ENCODE measurements at places on chromosomes 16 and 17. TPM values are rescaled to one million over a fixed set of nuclear protein-coding genes. Genes with fewer than 3 reads are reported as not detected.

- no peaks in the 10 kb centered on the region for H3K36me3 ChIP-seq
- H3K4me3 ChIP-seq, result no peak overlapping the region
- H3K4me1 ChIP-seq, result no peaks in the 10 kb centered on the region
- no peaks in the 10 kb centered on the region for H3K27me3 ChIP-seq
- no peak for DNase-seq
These were observed 35.7 kb upstream of the SSTR5 start for GRCh38 chr16:1036726-1037393.

GRCh38 chr16:76963614-76964315 is 227.2 kb upstream of the MON1B start:
- H3K4me3 ChIP-seq, result no peak overlapping the region
- H3K36me3 ChIP-seq, result 0 out of 2 replicates have a peak, but pooled peaks cover 14% of the 10 kb centered on the region
- H3K27ac ChIP-seq, result no peak overlapping the region
- no peaks in the 10 kb centered on the region for H3K4me1 ChIP-seq
- H3K27me3 ChIP-seq, result peaks cover 2% of the 10 kb centered on the region

DNA sequence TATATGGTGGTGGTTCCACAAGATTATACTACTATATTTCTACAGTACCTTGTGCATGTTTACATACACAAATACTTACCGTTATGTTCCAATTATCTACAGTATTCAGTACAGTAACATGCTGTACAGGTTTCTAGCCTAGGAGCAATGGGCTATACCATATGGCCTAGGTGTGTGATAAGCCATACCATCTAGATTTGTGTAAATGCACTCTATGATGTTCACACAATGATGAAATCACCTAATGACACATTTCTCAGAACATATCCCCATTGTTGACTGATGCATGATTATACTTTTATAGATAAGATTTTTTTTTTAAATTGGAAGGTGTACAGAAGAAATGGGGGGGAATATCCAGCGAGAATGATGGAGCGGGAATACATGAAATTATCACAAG is 123.0 kb upstream of the TOB1 start:
- H3K4me3 ChIP-seq, result no peak overlapping the region
- H3K27me3 ChIP-seq, result no peaks in the 10 kb centered on the region
- DNase-seq, result no peak

DNA sequence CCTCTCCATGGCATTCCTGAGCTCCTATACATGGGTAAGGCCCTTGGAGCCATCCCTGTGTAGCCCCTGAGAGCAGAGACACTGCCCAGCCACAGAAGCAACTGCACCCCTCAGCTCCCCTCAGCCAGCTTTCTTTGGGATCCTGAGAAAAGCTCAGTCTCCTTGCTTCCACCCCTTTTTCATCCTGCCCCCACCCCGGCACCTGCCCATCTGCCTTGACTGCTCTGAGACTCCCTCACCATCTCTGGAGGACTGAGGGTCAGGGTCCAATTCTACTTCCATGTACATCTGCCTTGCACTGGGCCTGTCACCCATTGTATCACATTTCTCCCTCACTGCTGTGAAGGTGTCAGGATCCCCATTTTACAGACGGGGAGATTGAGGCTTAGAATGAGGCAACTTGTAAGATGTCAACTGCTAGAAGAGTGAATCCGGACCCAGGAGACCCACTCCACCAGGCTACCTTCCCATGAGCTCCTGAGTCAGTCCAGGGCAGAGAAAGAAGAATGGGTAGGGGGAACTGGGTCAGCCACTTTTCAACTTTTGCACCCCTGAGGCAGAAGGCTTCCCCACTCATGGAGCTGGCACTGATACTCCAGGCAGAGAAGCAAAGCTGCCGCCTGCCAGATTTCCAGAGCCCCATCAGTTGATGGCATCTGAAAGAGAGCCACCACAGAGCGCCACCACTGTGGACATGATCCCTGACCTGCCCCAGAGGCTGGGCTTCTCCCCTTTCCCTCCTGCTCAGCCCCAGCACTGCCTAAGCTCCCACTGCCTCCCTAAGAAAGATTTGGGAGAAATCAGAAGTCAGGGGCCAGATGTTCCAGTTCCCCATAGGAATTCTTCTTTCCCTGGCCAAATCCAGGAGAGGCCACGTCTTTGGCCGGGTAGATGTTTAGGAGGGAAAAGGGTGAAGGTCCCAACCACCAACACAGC is 135.4 kb downstream of the TMEM132E start:
- H3K27me3 ChIP-seq, result no peaks in the 10 kb centered on the region
- no peak overlapping the region for H3K27ac ChIP-seq

GRCh38 chr17:65925606-65926307 is 266.2 kb downstream of the CEP112 start:
- H3K27me3 ChIP-seq, result no peaks in the 10 kb centered on the region
- no peaks in the 10 kb centered on the region for H3K4me1 ChIP-seq
- no peak for DNase-seq
- 0 out of 2 replicates have a peak, but pooled peaks cover 3% of the 10 kb centered on the region for H3K36me3 ChIP-seq

DNA sequence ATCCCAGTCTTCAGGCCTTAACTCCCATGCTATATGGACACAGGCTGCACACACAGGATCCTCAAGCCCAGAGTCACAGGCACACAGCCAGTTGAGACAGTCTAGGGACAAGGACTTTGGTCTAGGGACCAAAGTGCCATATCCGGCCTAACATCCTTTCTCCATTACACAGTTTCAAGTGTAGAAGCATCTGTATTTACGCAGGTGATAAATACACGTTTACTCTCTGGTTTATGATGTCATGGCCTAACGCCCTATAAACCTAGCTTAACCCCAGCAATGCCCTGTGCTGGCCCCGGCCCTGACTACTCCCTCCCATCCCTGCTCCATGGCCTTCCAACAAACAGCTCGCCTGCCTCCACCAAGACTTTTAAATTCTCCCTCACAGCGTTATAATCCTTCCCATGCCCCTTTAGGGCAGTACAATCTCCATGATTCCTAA is 17.1 kb downstream of the CUEDC1 start:
- H3K27me3 ChIP-seq, result no peaks in the 10 kb centered on the region
- no peak overlapping the region for H3K4me3 ChIP-seq
- no peak overlapping the region for H3K27ac ChIP-seq
- DNase-seq, result no peak
- no peaks in the 10 kb centered on the region for H3K36me3 ChIP-seq

- no peaks in the 10 kb centered on the region for H3K36me3 ChIP-seq
- no peak for DNase-seq
- H3K27me3 ChIP-seq, result no peaks in the 10 kb centered on the region
- H3K27ac ChIP-seq, result no peak overlapping the region
- H3K4me1 ChIP-seq, result peaks cover 1% of the 10 kb centered on the region
- H3K4me3 ChIP-seq, result no peak overlapping the region
These were observed 61.2 kb upstream of the MED13 start for GRCh38 chr17:62126292-62126691.

DNA sequence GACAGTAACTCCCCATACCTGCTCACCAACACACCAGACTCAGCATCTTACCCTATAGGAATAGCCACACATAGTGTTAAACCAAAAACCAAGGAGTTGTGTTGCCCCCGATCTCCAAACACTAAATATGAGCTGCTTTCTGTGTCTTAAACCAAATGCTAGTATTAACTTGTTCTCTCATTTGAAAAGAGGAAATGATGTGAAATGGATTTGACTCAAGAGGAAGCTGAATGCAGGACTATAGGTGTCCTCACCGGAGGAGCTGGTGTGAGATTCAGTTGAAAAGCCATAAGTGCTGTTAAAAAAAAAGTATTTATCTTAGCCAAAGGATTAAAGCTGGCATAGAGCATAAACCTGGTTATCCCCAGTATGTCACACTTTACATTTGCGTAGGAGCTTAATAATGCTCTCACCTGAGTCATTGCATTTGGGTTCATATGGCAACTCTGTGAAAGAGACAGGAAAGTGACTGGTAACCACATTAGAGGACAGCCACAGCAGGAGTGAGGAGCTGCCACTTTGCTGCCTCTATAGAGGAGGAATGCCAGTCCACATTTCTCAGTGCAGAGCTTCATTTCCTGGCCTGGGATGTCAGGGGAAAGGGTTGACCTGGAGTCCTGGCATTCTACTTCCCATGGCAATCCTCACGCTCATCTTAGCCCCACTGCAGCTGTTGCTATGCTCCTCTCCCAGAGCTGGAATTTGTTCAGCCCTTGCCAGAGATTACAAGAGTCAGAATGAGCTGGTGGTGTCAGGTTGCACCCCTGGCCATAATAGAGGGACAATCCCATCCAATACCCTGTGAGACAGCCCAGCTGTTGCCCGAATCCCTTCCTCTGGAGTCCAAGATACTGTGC is 143.3 kb upstream of the ANKFN1 start:
- peaks cover 3% of the 10 kb centered on the region for H3K36me3 ChIP-seq
- H3K27ac ChIP-seq, result no peak overlapping the region
- no peak for DNase-seq

DNA sequence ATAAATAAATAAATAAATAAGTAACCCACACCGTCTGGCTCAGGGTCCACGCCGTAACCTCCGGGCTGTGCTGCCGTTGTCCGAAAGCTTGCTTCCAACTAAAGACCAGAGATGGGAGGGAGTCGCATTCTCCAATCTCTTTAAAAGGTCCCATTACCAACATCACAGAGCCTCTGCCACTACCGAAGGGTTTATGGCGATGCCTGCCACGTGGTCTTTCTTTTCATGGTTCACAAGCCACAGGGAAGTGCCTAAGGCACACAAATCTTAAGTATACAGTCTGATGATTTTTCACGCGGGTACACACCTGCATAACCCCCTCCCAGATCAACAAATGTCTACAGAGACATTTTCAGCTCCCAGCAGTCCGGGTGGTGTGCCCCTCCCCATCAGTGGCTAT is 1.4 kb downstream of the COTL1 start:
- no peak overlapping the region for H3K27ac ChIP-seq
- H3K27me3 ChIP-seq, result peaks cover 11% of the 10 kb centered on the region
- peaks cover 42% of the 10 kb centered on the region for H3K4me1 ChIP-seq
- DNase-seq, result no peak

DNA sequence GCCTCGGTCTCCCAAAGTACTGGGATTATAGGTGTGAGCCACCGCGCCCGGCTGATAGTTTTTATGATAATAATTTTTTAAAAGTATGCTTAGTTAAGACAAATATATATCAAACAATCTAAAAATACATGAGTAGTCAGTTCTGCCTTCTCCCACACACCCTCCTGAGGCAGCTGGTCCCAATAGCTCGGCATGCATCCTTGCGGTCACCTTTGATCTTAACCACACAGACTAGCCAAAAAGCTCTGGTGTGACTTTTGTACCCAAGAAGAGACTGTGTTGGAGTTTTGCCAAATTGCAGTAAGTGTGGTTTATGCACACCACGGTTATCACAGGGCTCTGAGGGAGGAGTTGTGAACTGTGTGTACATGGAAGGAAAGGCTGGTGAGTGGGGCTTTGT is 25.6 kb downstream of the ATP6V0A1 start:
- H3K27me3 ChIP-seq, result no peaks in the 10 kb centered on the region
- H3K4me1 ChIP-seq, result no peaks in the 10 kb centered on the region
- no peak overlapping the region for H3K4me3 ChIP-seq
- H3K36me3 ChIP-seq, result peaks cover 59% of the 10 kb centered on the region

DNA sequence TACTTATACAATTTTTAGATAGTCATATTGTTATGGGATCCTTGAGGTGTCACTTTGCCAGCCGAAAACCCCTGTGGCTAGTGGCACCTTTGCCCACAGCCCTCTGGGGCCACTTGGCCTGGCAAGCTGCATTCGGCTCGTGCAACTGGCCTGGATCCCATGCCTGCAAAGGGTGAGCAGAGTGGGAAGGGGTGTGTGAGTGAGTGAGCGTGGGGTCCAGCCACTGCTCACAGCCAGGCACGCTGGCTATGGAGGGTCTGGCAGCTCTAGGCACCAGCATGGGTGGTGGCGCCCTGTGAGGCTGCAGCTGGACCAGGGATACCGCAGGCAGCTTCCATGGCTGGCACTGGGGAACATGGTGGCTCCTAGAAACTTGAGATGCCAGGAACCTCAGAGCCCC is 49.0 kb downstream of the ESRP2 start:
- H3K4me1 ChIP-seq, result no peaks in the 10 kb centered on the region
- H3K36me3 ChIP-seq, result peaks cover 45% of the 10 kb centered on the region
- H3K27me3 ChIP-seq, result no peaks in the 10 kb centered on the region
- H3K27ac ChIP-seq, result no peak overlapping the region
- H3K4me3 ChIP-seq, result no peak overlapping the region
- no peak for DNase-seq

DNA sequence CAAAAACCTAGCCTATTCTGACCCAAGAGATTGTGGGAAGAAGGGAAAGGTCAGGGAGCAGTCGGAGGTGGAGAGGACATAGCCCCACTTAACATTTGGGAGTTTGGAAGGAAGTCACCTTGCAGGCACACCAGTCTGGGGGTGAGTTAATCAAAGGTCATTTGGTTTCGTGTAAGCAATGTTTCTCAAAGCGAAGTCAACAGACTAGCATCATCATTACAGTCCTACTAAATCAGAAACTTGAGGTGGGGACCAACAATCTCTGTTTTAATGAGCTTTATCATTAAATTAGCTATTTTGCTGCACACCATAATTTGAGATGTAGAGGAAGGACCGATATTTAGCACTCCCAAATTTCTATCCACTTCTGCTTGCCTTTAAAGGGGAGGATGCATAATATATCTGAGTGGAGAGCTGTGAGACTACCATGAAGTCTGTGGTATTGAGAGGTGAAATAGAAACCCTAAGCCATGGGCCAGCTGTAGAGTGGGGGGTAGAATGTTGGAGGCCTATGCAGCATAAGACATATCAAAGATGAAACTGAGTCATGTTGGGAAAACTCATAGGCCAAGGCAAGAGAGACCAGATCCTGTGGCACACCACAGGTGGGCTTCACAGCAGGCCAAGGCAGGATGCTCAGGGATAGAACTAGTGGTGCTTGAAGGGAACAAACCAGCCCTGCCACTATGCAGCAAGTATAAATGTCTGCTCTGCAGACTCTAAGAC is 141.7 kb upstream of the ANKFN1 start:
- H3K27me3 ChIP-seq, result no peaks in the 10 kb centered on the region
- no peak overlapping the region for H3K27ac ChIP-seq
- peaks cover 10% of the 10 kb centered on the region for H3K4me1 ChIP-seq
- H3K4me3 ChIP-seq, result no peak overlapping the region
- no peak for DNase-seq

GRCh38 chr17:73232587-73233373 is 28.9 kb downstream of the CPSF4L start:
- peaks cover 40% of the 10 kb centered on the region for H3K4me1 ChIP-seq
- peak overlapping the region; percentile 97 for H3K4me3 ChIP-seq
- DNase-seq, result peak; percentile 38

DNA sequence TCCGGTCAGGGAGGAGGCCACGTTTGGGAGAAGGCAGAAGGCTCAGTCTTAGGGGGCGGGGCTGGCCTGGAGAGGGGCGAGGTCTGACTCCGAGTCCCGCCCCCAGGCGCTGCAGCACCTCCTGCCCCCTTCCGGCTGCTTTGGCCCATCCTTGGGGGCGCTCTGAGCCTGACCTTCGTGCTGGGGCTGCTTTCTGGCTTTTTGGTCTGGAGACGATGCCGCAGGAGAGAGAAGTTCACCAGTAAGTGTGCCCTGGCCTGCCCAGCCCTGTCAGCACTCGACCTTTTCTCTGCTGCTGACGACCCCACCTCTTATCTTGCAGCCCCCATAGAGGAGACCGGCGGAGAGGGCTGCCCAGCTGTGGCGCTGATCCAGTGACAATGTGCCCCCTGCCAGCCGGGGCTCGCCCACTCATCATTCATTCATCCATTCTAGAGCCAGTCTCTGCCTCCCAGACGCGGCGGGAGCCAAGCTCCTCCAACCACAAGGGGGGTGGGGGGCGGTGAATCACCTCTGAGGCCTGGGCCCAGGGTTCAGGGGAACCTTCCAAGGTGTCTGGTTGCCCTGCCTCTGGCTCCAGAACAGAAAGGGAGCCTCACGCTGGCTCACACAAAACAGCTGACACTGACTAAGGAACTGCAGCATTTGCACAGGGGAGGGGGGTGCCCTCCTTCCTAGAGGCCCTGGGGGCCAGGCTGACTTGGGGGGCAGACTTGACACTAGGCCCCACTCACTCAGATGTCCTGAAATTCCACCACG is 1.5 kb downstream of the TNFRSF12A start:
- H3K4me1 ChIP-seq, result peaks cover 44% of the 10 kb centered on the region
- DNase-seq, result peak; percentile 97
- peak overlapping the region; percentile 99 for H3K27ac ChIP-seq
- peak overlapping the region; percentile 86 for H3K4me3 ChIP-seq
- H3K36me3 ChIP-seq, result peaks cover 17% of the 10 kb centered on the region

Gene FTO
- 62.6 TPM for total RNA-seq

Gene NIP7
- total RNA-seq, result 43.7 TPM

Gene ST6GALNAC2
- not detected for total RNA-seq

Measured in WTC11 (cell line).